Stimulated activated CD4-positive, alpha-beta T cell treated with anti-CD3 and anti-CD28 coated beads, TNF-alpha, amount 100 ng/mL, for 4 hours (primary cell): ENCODE measurements at places on chromosomes 12 and 14.

- DNase-seq: no peak
These were observed 280.9 kb downstream of the LRIG3 start for GRCh38 chr12:58639318-58639934.

- DNase-seq: peak; percentile 75
These were observed at the start of gene DLGAP5 for GRCh38 chr14:55191203-55192053. Gene DLGAP5, minus strand, starts transcription at chr14:55191585. Its CDS starts 2,406 bp downstream, at chr14:55189179.

GRCh38 chr12:124768452-124769162, 95.1 kb downstream of the SCARB1 start:
- no peak for DNase-seq

GRCh38 chr12:12086362-12086761, 15.6 kb downstream of the BCL2L14 start:
- no peak for DNase-seq

DNA sequence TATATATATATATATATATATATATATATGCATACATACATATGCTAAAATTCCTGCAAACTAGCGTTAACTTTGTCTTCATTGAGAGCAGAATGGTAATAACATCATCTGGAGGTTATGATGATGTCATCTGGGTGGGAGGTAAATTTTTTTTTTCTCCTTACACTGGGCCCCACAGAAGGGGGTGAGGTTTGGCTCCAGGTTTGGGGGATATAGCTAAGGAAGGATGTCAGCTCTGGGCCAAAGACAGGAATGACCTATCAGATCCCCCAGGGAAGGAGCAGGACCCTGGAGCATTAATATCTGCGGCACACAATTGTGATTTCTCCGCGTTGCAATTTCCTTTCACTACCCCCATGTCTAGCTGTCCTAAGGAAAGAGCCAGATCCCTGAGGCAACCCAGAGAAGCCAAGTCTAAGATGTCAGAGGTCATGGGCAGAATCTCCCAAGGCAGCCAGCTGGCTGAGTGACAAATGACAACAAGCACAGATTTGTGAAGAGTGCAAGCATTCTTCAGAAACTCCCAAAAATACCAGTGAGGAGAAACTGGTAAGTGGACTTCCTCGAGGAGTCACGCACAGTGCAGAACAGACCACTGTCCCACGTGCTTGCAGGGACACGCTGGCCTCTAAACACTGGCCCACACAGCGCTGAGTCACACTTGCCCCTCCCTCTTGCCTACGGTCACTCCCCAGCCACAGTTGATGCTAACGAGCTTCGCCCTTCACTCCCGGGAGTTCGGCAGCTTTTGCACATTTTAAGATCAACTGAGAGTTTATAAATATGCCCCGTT, 9.9 kb downstream of the UBC start:
- DNase-seq: no peak
